ENCODE measurements at places on chromosomes 2 and 18.
A peak's percentile ranks its signal among the peaks of the same experiment; 100 is the strongest.

DNA sequence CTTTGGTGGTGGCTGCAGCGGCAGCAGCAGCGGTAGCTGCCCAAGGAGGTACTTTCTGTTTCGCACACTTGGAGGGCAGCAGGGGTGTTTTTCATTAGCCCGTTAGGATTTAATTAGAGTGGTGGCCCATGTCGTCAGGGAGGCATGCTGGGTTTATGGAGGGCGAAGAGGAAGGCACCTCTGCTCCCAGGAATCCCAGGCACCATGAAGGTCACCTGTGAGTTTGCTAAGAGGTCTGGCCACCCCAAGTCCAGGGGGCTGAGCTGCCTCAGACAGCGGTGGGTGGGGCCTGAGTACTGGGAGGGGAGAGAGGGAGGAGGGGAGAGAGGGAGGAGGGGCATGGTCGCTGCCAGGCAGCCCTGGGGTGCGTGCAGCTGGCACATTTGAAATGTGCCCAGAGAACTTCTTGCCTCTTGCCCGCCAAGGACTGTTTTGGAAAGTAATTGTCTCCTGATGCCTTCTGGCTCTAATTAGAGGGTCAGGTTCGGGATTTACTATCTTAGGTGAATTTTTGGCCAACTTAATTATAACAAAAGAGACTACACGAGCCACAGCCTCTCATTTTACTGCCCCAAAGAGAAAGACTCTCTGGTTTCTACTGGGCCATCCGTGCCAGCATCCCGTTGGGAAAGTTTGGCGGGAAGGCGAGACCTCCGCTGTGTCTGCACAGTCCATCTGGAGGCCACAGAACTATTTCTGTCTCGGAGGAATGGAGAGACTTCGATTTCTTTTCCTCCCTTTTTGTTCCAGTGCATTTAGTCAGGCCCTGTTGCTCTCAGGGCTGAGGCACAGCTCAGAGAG is 62.0 kb downstream of the GLI2 start:
- no peak for DNase-seq

GRCh38 chr2:33497221-33497650 is 20.8 kb downstream of the RASGRP3 start:
- no peak for DNase-seq

DNA sequence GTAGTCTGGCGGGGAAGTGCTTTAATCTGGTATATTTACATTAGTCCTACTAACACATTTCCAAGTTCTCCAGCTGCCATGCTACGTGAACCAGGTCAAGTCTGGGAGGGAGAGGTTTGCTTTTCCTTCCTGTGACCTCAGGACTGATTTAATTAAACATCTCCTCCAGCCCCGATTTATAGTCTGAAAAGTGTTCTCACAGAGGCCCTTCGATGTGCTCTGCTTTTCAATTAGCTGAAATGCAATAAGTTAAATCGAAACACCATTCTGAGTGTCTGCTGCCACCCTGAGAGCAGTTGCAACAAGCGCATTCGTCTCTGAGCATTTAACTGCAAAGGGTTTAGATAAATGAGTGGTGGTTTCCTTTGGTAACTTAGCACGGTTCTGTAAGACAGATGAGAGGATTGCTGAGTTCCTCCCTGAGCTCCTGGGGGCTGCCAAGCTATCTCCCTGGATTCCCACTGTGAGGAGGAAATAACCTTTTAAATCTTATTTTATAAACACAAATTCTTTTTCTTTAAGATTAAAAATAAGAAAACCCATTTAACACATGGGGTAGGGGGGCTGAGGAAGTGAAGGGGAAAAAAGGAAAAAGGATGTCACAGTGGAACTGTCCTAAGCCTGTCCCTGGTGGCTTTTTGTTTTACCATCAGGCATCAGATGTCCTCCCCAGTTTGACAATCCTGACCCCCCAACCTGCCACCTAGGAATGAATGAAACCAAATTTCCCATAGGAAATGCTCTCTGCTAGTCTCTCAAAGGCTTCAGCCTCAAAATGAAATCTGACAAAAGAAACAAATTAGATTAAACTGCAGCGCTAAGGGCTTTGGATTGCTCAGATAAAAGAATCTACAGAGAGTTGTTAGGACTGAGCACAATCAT is 56.5 kb upstream of the CREB1 start:
- peak; percentile 29 for DNase-seq

DNA sequence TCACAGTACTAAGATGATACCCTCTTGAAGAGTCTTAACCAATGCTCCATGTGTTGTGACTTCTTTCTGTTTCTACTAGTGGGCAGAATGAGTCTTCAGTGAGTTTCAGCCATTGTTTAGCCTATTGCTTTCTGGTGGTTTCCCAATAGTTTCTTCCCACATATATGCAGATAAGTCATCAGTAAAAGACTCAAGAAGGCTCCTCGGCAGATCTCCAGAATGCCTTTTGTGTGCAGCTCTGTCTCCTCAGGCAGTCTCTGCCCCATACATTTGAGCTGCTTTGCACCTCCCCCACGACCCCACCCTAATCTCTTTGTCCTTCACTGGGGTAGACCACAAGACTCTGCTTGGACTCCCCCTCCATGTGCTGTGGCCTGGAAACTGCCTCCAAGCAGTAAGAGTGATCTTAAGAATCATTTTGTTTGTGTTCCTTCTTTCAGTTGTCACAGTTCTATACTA is 71.6 kb upstream of the CHRNA1 start:
- DNase-seq, result no peak

- DNase-seq, result no peak
These were observed 3.5 kb upstream of the B3GNT7 start for GRCh38 chr2:231391981-231392380.

GRCh38 chr2:134668821-134669220 is 50.0 kb downstream of the TMEM163 start:
- DNase-seq, result no peak

GRCh38 chr2:64398516-64399129 is 55.3 kb upstream of the LGALSL start:
- DNase-seq, result no peak

DNA sequence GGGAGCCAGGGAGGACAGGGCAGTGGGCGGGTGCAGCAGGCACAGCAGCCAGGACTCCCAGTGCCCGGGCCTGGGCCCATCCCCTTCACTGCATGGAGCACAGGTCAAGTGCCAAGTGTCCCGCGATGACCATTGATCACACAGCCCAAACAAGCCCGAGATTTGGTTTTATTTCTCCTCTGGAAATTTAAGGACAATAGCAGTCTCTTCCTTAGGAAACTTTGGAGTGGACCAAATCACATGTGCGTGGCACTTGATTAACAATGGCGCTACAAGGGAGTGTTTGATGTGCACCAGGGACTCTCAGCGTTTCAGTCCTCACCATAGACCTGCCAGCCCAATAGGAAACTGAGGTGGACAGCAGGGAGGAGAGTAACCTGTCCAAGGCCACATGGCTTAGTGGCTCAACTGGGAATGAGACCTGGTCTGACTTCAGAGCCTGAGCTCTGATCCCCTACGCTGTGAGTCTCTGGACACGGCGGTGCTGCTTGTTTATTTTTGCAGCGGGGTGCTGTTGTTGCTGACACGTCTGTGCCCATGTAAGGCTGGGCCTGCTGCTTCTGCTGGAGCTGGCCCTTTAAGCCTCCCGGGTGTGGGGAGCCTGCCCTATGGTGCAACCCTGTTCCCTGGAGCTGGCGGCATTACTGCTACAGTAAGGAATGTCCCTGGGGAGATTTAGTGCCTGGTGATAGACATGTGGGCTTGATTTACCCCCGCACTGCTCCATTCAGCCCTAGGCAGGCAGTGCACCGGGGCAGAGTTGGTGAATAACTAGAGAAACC is 194.2 kb downstream of the INHBB start:
- DNase-seq, result no peak

- DNase-seq, result no peak
These were observed 28.1 kb downstream of the COBLL1 start for GRCh38 chr2:164813535-164813934.

DNA sequence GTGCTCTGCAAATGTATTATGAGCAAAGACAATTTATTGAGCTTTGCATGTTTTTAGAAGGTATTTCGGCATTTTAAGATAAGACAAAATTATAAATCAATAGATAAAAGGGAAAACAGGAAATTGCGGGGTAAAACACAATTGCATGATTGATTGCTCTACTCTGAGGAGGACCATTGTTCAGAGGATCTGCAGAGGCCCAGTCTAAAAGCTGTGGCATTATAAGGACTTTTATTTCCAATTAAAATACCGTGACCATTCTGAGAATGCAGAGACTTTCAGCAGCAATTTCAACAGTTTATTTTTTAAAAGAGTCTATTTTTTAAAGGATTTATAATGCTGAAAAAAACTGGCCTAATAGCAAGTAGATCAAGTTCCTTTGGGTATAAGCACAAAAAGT is 62.0 kb downstream of the TPGS2 start:
- no peak for DNase-seq

- peak; percentile 45 for DNase-seq
These were observed 29.7 kb downstream of the XDH start for GRCh38 chr2:31384771-31385276.

GRCh38 chr2:150141226-150142001 is 346.1 kb downstream of the RND3 start:
- DNase-seq, result no peak

DNA sequence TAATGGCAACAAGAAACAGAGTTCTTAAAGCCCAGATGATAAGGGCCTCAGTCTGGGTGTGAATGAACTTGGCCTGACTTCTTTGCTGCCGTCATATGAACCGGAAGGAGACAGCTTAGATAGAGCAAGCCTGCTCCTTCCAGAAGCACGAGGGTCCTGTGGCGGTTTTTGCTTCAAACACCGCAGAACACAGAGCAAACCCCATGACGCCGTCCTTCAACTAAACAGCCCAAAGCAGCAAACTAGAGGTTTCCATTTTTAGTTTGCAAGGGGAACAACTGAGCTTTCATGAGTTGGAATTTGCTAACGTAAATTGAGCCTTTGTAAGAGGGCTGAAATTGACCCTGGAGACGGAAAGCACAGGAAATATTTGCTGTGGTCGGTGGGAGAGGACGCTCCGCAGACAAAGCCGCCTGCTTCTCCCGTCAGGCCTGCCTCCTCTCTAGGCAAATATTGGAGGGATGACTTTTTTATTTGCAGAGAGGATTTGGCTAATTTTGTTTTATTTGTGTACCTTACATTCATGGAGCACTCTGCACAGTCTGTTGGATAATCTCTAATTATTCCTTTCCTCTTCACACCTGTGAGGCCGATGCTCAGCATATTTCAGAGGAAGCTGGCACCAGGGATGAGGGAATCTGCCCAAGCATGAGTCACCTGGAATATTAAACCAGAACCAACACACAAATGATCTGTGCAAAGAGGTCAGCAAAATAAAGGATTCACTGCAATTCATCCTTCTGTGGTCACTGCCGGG is 134.0 kb upstream of the NCK2 start:
- DNase-seq, result no peak

- peak; percentile 7 for DNase-seq
These were observed 284.7 kb downstream of the IRS1 start for GRCh38 chr2:226514895-226515294.

DNA sequence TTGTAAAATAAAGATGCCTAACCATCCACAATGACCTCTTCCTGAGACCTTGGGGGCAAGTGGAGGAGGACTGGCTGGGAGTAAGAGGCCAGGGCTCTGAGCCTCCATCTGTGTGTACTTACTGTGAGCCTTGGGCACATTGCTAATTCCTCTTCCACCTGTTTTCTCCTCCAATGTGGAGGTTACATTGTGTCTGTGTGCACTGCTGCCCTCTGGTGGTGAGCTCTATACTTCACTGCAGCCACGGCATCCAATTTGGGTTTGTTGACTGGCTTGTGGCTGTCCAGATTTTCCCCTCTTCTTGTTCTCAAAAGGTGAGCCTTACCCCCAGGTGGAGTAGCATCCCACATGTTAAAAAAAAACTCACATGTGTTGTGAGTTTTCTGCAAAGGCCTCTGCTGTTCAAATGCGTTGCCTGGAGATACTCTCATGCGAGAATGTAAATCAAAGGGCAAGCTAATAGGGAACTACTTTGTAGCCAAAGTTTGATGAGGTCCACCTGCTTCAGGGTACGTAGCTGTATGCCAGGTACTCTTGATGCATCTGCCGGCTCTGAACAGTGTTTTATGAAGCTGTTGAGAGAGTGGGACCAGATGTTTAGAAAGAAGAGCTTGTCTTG is 80.8 kb downstream of the APOB start:
- DNase-seq, result peak; percentile 41

All from HCT116 (cell line).